ENCODE measurements at places on chromosomes 13 and 19.
A peak's percentile ranks its signal among the peaks of the same experiment; 100 is the strongest.

DNA sequence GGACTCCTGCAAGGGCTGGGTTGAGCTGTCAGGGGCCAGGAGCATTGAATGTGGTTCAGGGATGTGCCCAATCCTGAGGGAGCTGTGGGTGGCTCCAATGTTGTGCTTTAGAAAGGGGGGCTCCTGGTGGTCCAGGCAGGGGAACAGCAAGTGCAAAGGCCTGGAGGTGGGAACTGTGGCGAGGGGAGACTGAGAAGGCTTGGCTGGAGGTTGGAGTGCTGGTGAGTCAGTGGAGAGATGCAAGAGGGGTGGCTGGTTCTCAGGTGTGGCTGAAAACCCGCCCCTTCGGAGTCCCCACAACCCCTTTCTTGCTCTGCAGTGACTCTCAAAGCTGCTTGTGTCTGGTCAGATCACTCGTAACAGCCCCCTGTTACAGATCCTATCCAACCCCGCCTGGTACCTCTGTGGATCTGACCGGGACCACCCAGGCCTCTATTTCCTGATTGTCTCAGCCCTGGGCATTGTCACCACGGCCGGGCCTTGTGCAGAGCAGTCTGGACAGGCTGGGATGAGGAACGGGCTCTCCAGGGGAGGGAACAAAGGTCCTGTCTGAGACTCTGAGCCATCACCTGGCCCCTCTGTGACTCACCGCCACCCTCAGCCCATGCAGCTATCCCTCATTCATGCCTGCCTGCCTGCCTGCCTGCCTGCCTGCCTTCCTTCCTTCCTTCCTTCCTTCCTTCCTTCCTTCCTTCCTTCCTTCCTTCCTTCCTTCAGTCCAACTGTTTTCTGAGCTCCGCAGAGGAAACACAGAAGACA lies 1.4 kb upstream of the KCNN1 start:
- no peak for DNase-seq

- DNase-seq: no peak
These were observed 46.1 kb upstream of the ZNF780A start for GRCh38 chr19:40136818-40137217.

DNA sequence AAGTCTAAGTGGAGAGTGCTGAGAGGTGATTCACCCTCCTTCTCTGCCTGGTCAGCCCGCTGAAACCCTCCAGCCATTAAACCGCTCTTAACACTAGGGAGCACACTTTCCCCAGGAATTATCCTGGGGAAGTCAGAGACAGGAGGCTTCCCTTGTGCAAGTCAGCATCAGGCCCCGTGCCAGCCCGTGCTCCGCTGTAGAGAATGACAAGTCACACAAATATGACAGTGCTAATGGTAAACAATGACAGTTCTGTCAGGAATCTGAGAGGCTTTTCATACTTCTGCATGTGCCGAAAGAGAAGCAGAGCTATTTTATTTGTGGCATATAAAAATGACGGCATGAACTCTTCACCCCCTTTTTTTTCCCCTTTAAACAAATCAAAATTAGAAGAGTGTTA lies 816.9 kb upstream of the SLC10A2 start:
- peak; percentile 47 for DNase-seq

DNA sequence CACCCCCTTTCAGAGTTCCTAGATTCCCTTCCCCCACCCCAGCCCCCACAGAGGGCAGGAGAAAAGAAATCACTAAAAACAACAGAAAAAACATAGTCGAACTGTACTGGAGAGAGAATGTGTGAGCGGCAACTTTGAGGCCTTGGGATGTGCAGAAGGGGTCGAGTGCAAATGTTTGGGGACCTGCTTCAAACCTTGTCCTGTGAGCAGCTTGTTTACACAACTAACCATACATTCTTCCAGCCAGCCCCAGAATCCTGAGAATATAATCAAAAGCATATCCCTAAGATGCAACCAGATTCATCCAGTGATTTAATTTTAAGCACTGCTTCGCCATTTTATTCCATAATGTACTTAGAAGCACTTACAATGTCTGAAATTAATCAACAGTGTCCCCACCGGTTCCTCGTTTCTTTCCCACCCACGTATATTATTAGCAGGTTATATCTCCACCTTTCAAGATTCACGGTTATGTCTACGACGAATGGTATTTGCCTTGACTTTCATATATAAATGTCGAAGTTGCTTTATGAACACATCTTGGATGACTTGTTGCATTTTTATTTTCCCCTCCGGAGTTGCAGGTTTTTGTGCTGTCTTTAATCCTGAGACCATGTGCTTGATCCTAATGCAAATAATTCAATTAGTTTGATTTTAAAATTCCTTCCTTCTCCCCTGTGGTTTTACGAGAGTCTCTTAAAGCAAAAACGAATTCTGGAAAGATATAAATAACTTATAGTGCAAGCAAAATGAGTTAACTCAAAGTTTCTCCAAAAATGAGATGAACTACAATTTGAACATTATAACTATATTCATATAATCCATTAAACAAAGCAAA lies 107.6 kb downstream of the ZIC5 start:
- DNase-seq: no peak

DNA sequence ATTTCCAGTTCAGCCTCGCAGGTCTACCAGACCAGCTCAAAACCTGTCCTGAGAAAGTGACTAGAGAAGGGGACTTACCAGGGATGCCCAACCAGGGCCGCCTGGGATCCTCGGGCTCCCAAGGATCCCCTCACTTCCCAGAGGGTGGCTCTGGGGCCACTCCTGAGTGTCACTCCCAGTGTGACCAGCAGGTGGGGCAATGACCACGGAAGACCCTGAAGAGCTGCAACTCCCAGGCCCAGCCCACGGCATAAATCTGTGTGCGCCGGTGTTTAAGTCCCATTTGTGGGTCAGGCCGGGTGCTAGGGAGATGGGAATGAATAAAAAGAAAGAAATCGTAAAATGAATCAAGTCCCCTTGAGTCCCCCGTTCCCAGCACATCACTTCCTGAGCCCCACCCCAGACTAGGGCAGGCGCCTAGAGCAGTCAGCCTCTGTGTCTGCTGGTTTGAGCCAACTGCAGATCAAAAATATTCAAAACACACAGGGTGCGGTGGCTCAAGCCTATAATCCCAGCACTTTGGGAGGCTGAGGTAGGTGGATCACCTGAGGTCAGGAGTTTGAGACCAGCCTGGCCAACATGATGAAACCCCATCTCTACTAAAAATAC lies 10.7 kb downstream of the PTGIR start:
- DNase-seq: peak; percentile 42

DNA sequence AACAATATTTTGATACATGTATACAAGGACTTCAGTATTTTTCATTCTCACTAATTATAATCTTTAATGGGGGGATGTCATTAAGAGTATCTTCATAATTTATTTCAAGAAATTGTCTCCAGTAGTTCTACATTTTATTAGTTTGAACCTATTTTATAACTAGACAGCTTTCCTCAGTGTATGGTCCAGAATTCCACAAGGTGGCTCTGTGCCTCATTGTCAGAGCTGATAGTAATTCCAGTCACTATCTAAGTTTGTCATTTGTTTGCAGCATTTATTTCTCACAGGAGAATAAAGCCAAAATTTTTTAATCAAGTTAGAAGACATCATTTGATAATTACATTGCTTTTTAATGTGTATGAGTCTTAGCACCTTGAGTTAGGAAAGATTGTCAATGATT lies 1633.0 kb upstream of the PCDH20 start:
- no peak for DNase-seq

- no peak for DNase-seq
These were observed 3.5 kb upstream of the S1PR5 start for GRCh38 chr19:10520652-10521318.

DNA sequence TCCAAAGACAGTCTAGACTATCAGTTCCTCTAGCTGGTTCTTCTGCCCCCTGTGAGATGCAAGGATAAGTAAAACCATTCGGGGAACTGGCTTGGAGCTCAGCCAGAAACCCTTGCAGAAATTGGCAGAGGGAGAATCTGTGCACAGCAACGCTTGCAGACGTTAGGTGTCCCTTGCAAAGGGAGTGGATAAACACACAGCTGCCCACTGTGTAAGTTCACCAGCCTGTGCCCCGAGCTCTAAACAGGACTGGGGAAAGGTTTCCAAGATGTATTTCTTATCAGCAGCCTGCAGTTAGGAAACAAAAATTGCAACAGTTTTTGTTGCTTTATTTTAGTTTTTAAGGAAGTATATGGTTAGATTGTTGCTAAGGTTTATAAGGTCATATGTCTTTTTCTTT lies 19.0 kb upstream of the ADGRE1 start:
- DNase-seq: no peak

GRCh38 chr13:89749888-89750287 lies 1597.6 kb upstream of the MIR17HG start:
- no peak for DNase-seq

DNA sequence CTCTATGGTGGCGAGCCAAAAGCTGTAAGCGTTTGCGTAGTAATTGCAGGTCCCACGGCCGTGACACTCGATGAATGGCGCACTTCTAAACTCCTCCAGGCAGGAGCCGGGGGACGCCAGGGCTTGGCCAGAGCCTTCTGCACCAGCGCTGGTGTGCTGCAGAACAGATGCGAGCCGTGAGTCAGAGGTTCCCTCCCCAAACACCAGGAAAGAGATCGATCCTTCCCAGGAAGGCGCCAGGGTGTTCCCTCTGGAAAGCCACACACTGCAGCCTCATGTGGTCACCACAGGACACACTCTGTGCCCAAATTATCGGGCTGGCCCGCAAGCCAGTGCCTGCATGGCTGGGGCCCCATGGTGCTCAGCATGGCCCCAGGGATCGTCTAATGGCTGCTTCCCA lies 154.6 kb downstream of the COL4A1 start:
- no peak for DNase-seq

- no peak for DNase-seq
These were observed 37.8 kb upstream of the GRTP1 start for GRCh38 chr13:113401452-113402415.

GRCh38 chr19:7550987-7551761 lies 15.7 kb downstream of the PNPLA6 start:
- no peak for DNase-seq

DNA sequence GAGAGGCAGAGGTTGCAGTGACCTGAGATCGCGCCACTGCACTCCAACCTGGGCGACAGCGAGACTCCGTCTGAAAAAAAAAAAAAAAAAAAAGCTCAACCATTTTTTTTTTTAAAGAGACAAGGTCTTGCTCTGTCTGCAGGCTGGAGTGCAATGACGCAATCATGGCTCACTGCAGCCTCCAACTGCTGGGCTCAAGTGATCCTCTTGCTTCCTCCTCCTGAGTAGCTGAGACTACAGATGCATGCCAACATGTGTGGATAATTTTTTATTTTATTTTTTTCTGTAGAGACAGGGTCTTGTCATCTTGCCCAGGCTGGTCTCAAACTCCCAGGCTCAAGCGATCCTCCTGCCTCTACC lies 10.3 kb downstream of the EHD2 start:
- no peak for DNase-seq

DNA sequence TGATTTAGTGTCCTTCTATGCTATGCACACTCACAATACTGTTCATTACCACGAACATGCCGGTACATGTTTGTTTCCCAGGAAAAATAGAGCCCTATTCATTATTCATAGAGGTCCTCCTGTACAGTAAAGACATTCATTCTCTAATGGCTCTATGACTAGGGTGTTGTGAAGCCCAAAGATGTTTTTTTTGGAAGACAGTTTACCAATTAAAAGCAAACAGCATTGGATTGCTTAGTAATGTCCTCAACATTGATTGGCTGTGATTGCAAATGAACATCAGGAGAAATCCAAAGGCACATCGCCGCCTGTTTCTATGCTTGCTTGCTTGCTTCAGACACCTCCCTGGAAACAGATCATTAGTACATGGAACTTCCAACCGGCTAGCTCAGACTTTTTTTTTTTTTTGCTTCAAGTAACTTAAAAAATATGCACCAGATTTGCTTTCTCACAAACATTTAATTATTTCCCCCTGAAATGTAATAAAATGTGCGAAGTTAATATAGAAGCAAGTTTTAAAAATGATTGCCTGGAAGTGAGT lies 8.8 kb upstream of the GPC6 start:
- DNase-seq: no peak

- no peak for DNase-seq
These were observed 1.6 kb upstream of the TPM4 start for GRCh38 chr19:16074488-16075365.

DNA sequence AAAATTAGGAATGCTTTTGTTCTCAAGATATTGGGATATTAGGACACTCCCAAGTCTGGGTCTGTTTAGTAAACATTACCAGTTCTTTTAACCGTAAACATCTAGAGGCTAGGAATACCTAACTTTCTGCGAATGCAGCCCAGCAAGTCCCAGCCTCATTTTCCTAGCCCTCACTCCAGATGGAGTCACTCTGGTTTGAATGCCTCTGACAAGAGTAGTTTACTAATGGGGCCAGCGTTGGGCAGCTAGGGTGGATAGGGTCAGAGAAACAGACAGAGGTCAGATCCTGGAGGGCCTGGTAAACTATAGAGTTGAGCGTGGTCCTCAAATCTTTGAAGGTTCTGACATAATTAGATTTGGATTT lies 53.6 kb downstream of the WDFY2 start:
- no peak for DNase-seq

- DNase-seq: no peak
These were observed 119.6 kb downstream of the DCT start for GRCh38 chr13:94359875-94360274.

DNA sequence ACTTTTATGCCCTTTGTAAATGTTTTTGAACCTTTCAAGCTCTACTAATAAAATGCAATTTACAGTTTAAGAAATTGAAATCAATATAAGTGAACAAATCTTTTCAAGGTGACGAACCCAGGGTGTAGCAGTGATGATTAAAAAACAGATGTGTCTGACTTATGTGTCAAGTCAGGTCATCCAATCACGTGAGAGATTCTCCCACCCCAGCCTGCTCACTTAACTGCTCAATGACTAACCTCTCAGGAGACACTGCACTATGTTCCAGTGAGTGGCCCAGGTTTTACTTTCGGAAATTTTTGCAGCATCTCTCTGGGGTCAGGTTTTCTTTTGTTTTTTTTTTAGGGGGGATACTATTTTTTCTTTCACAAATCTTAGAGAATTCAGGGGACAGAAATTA lies 60.7 kb downstream of the ZNF429 start:
- DNase-seq: no peak

GRCh38 chr13:110301606-110302553 lies 5.1 kb downstream of the COL4A1 start:
- no peak for DNase-seq

DNA sequence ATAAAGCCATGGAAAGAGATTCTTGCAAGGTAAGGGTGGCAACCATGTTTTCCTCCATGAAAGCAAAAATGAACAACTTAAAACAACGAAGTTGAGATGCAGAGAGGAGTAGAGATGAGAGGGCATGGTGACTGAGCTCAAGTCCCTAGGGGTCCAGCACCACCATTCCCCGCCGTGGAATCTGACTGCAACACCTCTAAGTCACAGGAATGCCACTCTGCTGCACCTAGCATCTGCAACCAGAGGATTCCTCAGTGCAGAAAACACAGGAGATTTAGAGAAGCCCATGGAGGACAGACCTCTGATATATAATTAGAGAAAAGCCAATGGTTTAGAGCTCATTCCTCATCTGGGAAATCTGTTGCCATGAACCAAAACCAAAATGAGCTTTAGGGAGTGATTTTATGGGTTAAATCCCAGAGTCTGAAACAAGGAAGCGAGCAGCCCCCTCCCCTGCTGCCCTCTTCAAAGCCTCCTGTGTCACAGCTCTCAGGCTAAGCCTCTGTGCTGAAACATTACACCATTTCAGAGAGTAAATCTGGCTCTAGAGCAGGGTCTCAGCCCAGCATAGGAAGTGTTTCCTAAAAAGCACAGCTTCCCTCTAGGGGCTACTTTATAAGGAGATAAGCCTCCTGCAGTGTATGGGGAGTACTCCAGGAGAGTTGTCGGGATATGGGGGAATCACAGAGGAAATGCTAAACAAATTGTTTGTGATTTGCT lies 1043.6 kb downstream of the UQCRFS1 start:
- peak; percentile 29 for DNase-seq
